Amygdala (tissue), 56 donors: ENCODE measurements at places on chromosomes 11 and 22.
A peak's percentile ranks its signal among the peaks of the same experiment; 100 is the strongest.

GRCh38 chr11:123796226-123796625 lies 9.9 kb downstream of the OR6M1 start:
- DNase-seq: no peak

GRCh38 chr11:9851366-9851765 lies 187.5 kb downstream of the SWAP70 start:
- no peak for DNase-seq

DNA sequence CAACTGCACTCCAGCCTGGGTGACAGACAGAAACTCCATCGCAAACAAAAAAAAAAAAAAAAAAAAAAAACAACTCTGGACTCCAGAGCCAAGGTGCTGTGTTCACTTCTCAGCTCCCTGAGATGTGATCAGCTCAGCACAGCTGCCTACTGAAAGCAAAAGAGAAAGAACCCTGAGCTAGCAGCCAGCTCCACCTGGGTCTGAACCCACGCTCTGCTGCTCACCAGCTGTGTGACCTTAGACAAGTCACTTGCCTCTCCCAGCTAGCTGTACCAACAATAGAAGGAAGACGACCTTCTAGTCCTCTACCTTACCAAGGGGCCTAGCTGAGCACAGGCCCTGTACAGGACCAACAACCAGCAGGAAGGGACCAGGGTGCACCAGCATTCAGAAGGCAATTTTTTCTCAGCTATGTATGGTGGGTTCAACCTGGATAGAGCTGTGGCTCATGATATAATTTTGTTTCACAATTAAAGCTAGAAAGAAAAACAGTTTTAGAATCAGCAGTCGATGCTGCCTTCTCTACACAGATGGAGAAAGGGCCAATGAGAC lies 3.8 kb downstream of the DGCR2 start:
- no peak for DNase-seq

- DNase-seq: peak; percentile 2
These were observed 574.7 kb downstream of the TBC1D22A start for GRCh38 chr22:47337161-47337621.

GRCh38 chr11:112694813-112695212 lies 266.4 kb upstream of the NCAM1 start:
- DNase-seq: no peak

- DNase-seq: no peak
These were observed 751.2 kb downstream of the JRKL start for GRCh38 chr11:97140885-97141494.

- DNase-seq: no peak
These were observed 165.7 kb upstream of the SORL1-AS1 start for GRCh38 chr11:121618516-121618915.

- no peak for DNase-seq
These were observed 196.4 kb downstream of the IGLL1 start for GRCh38 chr22:23383491-23384361.
